Stimulated activated CD4-positive, alpha-beta T cell treated with anti-CD3 and anti-CD28 coated beads, Interleukin-12 subunit alpha, Interleukin-12 subunit beta, amount 100 ng/mL, for 24 hours (primary cell): ENCODE measurements at places on chromosomes 5 and 9.

- DNase-seq: no peak
These were observed 9.4 kb upstream of the BTF3 start for GRCh38 chr5:73488806-73489205.

DNA sequence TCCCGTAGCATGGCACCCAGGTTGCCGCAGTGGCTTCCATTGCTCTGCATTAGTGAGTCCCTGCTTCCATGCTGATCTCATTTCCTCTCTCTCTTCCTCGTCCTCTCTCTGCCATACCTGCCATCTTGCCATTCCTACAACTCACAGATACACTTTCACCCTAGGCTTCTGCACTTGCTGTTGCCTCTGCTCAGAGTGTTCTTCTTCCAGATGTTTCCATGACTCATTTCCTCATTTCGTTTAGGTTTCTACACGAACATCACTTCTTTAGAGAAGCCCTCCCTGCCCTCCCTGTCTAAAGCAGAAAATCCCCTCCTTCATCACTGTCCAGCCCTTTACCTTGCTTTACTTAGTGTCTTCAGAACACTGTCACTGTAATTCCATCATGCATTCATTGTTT, 115.2 kb upstream of the WWC1 start:
- no peak for DNase-seq

- no peak for DNase-seq
These were observed 222.3 kb downstream of the PBX3 start for GRCh38 chr9:125969462-125969861.

GRCh38 chr9:124784509-124784908, 7.6 kb downstream of the OLFML2A start:
- no peak for DNase-seq
